ENCODE measurements at places on chromosomes 5 and 9.

GRCh38 chr5:172444110-172444510 lies 10.2 kb downstream of the SH3PXD2B start:
- DNase-seq: no peak

- DNase-seq: no peak
Measured at GRCh38 chr5:132023258-132024116, 12.0 kb upstream of the ACSL6 start.

DNA sequence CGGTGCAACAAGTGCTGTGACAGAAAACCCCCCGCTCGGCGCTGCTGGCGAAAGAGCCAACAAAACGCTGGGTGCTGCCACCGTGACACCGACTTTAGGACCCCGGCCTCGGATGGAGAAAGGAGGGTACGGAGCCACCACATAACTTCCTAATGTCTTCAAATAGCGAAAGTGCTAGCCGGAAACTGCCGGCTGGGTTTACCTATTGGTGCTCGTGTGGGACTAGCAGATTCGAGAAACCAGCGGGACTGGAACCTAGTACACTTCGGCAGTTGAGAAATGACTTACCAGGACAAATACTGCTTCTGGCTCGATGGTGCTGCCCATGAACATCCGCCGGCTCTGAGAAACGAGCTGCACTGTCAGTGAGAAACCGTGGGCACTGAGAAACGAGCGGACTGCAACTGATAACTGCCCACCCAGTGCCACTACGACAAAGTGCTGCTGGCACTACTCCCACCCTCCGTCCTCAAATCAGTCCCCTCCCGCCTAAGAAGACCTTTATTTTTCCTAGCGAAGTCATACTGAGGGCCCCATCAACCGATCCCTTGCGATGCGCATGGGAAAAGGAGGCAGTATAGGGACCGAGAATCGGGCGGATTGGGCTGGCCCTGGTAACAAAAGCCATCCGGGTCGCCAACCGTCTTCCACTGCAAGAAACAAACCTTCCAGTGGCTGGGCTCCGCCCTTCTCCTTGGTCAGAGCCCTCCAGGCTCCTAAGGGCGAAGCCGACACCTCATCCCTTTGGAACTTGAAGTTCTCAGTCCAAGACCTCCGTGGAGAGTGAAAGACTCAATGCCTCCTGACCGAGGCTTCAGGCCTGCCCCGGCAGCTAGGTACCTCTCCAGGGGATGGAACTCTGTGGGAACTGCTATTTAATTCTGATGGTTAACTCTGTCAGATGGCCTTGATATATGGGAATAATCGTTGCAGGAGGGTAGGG lies 27.0 kb upstream of the ANXA2R start:
- peak; percentile 71 for DNase-seq

DNA sequence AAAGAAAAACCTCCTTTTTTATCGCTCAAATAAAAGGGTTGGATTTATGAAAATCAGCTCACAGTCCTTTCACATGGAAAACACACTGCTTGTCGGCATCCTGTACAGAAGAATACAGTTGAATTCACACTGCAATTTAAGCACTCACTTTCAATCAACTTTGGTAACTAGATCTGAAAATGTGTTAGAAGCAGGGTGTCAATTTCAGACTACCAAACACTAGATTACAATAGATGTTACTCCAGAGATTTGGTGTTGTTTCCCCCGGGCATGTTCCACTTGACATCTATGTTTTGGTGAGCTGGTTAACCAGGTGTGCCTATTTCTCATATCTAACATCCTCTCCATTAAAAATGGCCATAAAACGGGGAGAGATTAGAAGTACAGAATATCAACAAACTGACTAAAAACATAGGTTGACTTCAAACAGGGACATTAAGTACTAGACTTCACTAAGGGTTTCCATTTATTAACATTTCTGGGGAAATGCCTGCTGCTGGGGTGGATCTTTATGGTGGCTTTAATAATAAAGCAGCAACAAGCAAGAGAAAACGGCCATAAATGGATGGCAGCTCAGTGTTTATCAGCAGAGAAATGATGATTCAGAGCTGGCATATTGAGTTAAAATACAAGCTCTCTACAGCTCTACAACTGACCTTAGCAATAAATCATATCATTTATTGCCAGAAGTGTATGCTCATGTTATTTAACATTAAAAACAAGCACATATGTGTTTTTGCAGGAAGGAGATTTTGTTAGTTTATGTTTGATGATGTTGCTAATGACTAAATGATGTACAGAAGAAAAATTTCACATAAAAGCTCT lies 158.8 kb downstream of the SLF1 start:
- DNase-seq: no peak

DNA sequence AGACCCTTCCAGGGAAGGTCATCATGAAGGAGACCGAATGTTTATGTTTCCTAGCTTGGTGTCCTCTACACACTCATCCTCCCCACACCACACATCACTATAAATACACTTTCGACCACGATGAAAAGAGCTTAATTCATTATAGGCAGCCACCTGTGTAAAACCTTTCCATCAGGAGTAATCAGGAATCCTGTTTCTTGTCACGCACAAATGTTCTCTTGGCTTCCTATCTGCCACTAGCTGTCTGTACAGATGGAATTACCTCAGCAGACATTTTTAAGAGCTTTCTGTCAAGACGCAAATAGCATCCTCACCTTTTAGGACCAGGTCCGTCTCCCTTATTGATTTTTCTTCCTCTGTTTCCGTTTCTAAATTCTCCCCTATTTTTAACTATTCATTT lies 79.1 kb downstream of the CYFIP2 start:
- DNase-seq: no peak

DNA sequence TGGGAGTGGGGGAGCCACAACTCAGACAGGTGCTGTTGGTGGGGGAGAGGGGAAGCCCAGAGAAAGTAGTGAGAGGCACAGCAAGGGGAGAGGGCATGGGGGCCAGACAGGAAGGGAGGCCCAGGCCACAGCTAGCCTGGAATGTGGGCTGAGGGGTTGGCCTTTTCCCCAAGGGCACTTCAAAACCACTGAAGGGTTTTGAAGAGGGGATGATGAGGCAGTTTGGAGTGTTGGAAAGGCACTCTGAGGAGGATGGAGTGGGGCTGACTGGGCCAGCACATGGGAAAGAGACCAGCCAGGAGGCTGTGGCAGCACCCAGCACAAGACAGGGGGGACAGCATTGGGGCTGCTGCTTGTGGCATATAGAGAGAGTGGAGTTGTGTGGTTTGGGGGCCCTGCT lies 3.8 kb downstream of the PSD2 start:
- DNase-seq: no peak

DNA sequence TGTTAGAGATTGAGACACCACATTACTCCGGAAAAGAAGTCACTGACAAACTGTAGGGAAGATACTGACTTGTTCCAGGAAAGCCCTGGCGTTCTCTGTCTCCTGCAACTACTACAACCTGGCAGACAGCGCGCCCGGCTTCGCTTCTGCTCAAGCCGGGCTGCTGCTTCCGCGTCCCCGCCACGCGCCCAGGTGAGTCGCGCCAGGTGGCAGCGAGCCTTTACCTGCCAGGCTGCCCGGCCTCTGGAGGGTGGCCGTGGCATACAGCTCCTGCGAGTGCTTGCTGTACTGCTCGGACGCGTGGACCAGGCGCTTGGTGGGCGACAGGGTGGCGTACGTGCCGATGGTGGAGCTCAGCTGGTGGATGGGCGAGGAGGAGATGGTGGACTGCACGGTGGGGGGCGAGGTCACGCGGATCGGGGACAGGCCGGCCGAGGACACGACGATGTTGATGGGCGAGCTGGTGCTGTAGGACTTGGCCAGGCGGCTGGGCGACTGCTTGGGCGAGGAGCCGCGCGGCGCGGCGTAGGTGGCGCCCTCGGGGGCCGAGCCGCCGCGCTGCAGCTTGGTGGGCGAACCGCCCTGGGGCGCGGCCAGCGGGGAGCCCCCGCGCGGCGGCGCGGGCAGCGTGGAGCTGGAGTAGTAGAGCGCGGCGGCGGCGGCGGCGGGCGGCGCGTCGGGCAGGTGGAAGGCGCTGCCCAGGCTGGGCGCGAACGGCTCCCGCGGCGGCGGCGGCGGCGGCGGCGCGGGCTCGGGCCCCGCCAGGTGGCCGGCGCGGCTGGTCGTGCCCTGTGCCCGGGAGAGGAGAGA lies 519.6 kb downstream of the CTNND2 start:
- DNase-seq: peak; percentile 14

- DNase-seq: no peak
Measured at GRCh38 chr9:7507566-7508270, 291.9 kb downstream of the DMAC1 start.

DNA sequence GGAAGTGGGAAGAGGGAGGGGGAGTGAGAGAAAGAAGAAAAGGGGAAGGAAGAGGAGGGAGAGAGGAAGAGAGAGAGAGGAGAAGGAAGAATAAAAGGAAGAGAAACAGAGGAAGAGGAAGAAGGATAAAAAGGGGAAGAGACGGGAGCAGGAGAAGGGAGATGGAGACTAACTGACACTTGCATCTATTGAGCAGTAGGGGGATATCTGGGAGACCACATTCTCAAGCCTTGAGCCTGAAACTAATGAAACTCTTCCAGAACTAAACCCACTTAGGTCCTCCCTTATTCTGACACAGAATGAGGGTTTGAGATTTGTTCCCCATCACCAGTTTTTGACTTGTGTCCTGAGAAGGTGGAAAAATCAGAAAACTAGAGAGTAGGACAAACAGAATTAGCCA lies 533.3 kb downstream of the CDH12 start:
- no peak for DNase-seq

DNA sequence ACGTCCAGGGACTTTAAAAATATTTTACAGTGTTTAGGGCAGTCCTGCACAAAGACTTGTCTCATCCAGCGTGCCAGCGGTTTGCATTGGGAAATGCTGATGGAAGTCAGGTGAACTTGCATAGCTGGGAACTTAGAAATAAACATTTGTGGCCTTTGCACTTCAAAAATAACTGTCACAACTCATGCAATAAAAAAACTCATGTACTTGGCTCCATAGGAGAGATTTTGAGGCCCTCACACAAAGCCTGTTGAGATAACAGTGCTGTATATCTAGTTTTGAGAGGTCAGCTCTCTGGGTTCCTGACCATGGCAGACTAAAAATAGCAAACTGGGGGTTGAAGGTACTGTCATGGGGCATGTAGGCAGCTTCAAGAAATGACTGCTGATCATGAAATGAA lies 5.5 kb downstream of the COMMD10 start:
- DNase-seq: no peak

Measured in activated CD4-positive, CD25-positive, alpha-beta regulatory T cell (primary cell).